ENCODE measurements at places on chromosomes 4 and X.

GRCh38 chrX:145923376-145923775 is 105.7 kb downstream of the SLITRK2 start:
- no peak for DNase-seq

DNA sequence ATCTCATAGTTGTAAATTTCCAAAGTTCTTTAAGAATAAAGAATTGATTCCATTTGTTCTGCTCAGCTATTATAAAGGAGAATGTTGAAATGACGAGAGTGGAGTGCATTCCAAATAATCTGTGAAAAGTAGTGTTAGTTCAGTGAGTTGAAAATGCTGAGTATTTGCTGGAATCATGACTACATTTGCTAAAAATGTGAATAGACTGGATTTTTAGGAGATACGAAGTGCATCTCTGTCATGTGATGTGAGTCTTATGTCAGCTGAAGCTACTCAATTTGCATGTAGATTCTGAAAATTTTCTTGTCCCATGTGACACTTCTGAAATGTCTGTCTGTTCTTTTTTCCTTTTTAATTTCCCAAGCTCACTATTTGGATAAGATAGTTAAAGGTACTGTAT is 206.0 kb downstream of the DCTD start:
- DNase-seq = no peak

- peak; percentile 41 for DNase-seq
Observed at GRCh38 chr4:56410247-56411062, 23.2 kb upstream of the AASDH start.

GRCh38 chr4:56255820-56256219 is 131.5 kb downstream of the AASDH start:
- no peak for DNase-seq

GRCh38 chr4:185242749-185243533 is 33.5 kb downstream of the SNX25 start:
- DNase-seq = no peak

DNA sequence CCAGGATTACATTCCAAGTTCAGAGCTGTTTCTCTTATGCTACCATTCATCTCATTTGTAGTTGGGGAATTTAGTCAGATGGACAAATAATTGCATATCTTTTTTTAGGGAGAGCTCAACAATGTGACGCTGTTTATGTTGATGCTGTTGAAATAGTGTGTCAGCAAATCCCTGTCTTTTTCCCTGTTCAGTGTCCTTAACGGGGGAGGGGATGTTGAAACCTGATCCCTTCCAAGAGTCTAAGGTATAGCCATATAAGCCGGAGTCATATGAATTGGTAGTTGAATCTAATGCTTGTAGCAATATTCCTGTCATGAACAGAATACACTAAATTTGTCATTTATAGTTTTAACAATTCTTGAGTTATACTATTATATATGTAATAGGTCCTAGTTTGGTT is 293.5 kb upstream of the FAT1 start:
- no peak for DNase-seq

GRCh38 chr4:17093481-17093880 is 195.0 kb upstream of the LDB2 start:
- no peak for DNase-seq

DNA sequence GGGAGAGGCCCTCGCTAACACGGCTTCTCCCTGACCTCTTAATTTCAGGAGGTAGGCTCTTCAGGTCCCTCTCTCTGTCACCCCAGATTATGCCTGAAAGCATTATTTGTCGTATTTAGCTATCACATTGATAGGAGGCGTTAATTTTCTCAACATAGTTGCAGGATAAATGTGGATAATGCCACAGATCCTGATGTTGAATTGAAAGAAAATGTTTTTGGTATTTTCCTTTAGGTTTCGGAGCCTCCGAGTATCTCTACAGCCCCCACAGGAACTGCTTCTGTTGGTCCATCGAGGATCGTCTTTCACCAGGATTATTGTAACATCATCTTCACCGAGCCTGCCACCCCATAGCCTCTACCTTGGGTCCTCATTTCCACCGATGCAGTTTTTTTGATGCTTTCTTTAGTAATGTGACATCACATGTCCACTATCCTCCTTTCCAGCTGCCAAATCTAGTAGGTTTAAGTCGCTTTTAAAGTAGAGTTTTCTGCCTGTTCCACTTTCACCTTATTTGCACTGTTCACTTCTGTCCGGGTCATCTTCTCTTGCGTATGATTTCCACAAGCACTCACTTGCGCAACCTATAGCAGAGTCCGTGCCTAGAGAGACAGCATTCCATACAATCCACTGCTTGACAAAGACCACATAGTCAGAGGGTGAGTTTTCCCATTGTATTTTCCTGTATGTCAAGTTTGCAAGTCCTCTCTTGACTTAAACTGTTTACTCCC is 665 bp downstream of the TIGD2 start:
- no peak for DNase-seq

DNA sequence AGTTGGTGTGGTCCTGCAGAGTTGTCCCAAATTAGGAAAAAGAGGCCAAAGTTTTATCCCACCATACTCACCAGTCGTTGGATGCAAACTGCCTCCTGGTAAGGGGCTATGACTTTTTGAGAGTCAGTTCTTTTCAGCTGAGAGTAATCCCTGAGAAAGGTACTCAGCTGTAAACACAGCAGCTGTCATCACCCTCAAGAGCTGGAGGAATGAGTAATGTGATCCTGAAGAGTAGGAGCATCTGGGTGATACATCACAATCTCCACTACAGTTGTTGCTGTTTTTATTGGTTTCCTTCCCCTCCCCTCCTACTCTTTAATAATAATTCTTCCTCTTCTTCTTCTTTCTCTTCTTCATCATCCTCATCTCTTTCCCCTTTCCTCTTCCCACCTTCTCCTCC is 5.7 kb downstream of the MAGEE1 start:
- DNase-seq = no peak

GRCh38 chr4:88995874-88996273 is 61.1 kb downstream of the FAM13A start:
- DNase-seq = no peak

GRCh38 chr4:165758086-165758485 is 115.0 kb upstream of the TLL1 start:
- DNase-seq = no peak

DNA sequence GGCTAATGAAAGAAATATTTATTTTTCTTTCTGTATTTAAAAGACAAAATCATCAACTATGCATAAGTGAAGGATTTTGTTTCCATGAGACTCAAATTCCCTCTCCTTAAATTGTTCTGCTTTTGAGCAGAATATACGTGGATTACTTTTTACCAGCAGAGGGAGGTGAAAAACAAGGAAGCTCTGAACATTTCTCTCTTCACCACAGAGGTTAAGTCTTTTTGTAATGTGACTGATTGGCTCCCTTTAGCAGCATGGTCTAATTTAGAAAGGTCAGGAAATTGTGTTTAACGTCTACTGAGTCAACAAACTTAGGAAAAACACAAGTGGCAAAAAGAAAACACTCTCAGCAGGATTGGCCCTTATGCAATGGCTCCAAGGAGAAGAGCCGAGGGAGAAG is 55.1 kb upstream of the F9 start:
- no peak for DNase-seq

GRCh38 chr4:100590325-100590724 is 72.5 kb upstream of the EMCN start:
- DNase-seq = no peak

DNA sequence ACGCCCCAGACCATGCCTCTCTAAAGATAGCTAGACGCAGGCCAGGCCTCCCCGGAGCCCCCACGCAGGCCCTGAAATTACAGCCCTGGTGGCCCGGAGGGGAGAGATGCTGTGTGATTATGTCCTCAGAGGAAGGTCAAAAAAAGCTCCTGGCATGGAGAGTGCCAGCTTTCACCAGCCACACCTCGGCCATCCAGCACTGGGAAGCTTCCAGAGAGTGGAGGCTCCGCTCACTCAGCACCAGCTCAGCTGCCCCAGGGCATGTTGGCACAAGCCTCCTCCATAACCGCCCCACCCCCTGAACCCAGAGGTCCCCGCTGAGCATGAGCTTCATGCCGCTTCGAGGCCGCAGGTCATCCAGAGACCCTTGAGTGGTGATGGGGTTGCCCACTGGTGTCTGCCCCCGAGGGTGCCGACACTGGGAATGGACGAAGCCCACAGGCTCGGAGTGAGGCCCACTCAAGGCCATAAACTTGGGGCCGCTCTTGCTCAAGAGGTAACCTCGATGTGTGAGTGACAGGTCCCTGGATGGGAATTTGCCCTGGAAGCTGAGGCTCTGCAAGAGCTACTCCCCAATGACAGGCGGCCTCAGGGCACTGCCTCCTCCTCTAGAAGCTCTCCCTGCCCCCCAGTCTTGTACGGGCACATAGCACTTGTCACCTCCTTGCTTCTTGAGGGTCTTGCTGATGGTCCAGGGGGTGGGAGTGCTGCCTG is 4.4 kb upstream of the BGN start:
- DNase-seq = no peak

DNA sequence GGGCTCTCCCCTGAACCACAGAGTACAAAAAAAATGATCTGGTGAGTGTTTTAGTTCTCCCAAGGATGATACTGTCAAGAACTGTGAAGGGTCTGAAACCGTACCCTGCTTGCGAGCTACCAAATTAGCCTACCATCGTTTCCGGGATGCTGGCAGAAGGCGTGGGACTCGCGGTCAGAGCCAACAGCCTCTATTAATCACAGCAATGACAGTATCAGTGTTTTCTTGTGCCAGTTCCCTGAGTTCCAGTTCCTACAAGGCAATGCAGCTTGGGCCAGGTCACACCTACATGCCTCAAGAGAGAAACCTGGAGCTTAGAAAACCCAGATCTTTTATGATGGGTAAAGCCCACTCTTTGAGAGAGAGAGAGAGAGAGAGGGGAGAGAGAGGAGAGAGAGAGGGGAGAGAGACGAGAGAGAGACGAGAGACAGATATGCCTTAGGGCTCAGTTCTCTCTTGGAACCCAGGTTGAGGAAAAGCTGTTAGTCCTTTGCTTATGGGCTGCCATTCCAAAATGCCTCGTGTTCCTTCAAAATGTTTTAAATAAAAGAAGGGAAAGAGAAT is 327.8 kb downstream of the ARHGAP10 start:
- no peak for DNase-seq

DNA sequence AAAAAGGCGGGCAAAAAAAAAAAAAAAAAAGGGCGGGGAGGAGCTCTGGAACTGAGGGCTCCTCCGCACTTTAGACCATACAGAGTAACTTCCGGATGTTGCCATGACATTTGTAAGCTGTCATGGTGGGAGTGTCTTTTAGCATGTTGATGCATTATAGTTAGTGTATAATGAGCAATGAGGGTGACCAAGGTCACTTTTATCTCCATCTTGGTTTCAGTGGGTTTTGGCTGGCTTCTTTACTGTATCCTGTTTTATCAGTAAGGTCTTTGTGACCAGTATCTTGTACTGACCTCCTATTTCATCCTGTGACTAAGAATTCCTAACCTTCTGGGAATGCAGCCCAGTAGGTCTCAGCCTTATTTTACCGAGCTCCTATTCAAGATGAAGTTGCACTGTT is 193.4 kb downstream of the UGT8 start:
- DNase-seq = no peak

DNA sequence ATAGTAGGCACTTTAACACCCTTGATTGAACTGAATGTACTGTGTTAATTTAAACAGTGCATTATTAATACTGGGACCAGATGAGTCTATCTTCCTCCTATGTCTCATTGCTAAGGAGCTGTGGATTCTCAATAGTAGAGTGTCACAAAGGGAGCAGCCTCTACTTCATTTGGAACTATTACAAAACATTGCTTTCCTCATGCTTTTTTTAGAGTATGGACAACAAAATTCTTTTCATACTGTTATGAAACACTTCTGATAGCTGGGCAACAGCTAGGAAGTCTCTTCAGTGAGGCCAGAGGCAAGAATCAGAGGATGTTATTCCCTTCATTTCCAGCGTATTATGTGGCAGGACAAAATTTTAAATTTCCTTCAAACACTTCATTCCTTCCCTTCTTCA is 160.8 kb downstream of the FBXO8 start:
- no peak for DNase-seq

- DNase-seq = no peak
Observed at GRCh38 chr4:75907966-75908365, 5.7 kb upstream of the PPEF2 start.
